ENCODE measurements at places on chromosomes 11 and 22.
A peak's percentile ranks its signal among the peaks of the same experiment; 100 is the strongest.

GRCh38 chr22:49923445-49923844 is 5.0 kb downstream of the CRELD2 start:
- DNase-seq: no peak

- no peak for DNase-seq
Observed at GRCh38 chr22:23518376-23519187, 61.5 kb downstream of the IGLL1 start.

DNA sequence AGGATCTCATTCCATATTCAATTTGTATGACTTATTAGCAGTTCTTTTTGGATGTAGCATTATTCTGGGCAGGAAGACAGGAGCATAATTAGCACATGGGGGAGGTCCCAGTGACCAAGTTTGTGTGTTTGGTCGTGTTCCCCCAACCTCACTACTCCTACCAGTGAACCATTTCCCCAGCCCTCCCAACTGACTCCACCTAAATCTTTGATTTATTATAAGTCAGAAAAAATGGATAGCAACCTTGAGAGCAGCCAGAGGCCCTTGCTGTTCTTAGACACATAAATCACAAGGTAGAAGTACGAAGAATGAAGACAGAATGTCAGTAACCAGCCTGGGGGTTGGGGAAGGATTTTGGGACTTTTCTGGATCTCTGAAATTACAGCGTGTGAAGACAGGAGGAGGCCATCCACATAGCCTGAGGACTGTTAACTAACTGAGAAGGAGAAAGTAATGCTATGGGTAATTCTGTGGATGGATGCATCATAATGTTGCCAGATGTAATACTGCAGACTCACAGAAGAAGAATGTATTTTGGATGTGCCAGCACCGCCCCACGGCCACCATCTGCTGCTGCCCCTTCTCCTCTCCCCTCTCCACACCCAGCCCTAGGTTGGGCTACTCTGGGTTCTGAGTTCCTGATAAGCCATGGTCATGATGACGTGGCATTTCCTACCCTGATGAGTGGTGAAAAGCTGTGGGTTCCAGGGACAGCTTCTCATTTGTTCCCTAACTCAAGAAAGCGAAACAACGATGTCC is 124.3 kb upstream of the TTC12 start:
- no peak for DNase-seq

GRCh38 chr11:8886322-8886721 is 24.7 kb upstream of the AKIP1 start:
- no peak for DNase-seq

GRCh38 chr11:111330234-111330893 is 32.0 kb downstream of the POU2AF3 start:
- no peak for DNase-seq

- DNase-seq: no peak
Observed at GRCh38 chr11:36558571-36559413, 9.0 kb upstream of the RAG1 start.

DNA sequence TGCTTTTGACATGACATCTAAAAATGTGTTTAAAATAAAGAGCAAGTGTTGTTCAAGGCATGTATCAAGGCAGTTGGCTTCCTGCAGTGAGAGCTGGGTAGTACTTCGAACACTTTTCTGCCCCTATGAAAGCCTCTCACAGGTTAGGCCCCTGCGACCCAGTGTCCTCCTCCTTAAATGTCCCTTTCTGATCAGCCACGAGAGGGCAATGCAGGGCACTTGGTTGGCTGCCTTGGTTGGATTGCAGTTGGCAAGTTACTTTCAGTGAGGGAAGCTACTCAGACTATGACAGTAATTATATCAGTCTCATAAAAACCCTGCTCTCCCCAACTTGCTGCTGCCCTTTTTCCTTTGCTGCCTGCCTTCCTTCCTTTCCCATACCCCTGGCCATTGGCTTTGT is 743.8 kb downstream of the NTM start:
- peak; percentile 31 for DNase-seq

GRCh38 chr11:105220121-105220520 is 80.6 kb upstream of the CARD18 start:
- DNase-seq: no peak

DNA sequence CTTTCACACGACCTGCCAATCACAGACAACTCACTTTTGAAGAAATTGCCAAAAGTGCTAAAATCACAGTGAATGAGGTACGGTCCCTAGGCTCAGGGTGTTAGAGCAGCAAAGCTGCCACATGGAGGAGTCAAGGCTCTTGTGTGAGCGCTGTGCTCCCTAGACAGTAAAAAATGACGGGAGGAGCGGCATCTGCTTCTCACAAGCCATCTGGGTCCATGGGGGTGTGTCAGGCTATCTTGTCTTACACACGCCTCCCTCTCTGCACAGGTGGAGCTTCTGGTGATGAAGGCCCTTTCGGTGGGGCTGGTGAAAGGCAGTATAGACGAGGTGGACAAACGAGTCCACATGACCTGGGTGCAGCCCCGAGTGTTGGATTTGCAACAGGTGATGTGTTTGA is 14.8 kb downstream of the PSMD13 start:
- no peak for DNase-seq

DNA sequence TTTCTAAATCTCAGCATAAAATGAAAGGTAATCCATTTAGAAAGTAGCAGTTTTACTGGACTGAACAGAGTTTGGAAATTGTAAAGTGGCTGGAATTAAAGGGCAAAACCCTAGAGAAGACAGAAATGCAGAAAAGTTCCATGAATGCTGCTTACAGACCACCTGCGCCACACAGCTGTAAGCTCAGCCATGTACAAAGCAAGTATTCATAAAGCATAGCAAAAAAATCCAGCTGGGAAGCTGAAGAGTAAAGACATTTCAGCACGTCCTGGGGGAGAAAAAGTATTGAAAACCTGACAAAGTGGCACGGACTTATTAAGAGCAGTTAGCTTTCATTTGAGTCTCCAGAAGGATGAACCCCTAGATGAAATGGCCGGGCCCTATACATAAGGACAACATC is 220.1 kb upstream of the CNTN5 start:
- no peak for DNase-seq

GRCh38 chr11:128496692-128497060 is 90.7 kb downstream of the ETS1 start:
- DNase-seq: no peak

- no peak for DNase-seq
Observed at GRCh38 chr11:18608376-18608775, 8.8 kb downstream of the MISFA start.

GRCh38 chr11:65290448-65291165 is 24.1 kb upstream of the CDC42EP2 start:
- peak; percentile 52 for DNase-seq

DNA sequence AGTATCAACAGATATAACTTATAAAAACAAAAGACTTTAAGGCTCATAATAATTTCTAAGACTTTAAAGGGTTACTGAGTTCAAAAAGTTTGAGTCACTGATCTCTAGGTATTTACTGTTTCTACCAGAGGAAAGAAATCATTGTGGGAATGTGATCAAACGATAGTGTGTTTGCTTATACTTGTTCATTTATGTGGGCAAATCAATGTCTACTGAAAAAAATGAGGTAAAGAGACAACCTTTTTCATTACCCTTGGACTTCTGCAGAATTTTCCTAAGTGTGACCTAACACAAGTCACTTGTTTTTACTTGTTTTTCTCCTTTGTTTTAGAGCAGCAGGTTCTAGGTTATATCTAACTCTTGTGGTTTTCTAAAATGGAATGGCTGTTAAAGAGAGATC is 65.4 kb downstream of the PRR5L start:
- DNase-seq: no peak

DNA sequence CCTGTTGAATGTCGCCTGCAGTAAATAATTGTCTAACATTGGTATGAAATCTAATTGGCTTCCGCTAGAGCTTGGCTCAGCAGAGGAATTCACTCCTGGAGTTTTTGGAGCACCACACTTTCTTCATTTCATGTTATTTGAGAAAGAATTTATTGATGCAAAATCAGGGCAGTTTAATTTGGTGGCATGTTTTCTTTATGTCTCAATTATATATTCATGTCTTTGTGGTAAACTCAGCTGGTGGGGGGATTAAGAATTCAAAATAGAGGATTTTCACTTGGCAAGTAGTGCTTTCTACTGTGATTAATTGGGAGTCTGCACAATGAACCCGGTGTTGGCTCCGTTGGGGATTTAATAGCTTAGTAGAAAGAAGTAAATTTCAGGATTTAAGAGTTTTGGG is 784.4 kb downstream of the NTM start:
- no peak for DNase-seq

DNA sequence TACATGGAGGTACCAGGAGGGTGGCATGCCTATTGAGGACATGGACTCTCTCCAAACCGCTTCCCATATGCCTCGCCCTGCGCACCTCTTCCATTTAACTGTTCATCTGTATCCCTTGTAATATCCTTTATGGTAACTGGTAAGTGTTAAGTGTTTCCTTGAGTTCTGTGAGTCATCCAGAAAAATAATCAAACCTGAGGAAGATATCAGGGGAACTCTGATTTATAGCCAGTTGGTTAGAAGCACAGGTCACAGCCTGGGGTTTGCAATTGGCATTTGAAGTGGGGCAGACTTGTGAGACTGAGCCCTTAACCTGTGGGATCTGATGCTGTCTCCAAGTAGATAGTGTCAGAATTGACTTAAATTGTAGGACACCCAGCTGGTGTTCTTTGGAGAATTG is 27.6 kb upstream of the CAT start:
- DNase-seq: no peak

DNA sequence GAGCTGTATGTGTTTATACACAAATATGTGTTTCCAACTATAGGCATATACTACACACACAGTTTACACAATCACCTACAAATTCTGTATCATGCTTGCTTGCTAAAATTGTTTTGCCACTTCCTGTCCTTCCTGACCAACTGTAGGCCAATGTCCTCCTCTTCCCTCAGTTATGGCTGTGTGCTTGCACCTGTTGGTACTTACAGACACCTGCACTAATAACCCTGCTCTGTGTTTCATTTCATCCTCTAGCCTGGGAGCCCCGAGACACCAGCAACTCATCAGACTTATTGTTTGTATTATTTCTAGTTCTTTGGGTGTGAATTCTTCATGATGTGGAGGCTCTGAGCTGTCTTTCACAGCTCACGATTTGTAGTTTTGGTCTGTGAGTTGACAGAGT is 1.8 kb upstream of the NCF4 start:
- DNase-seq: no peak

GRCh38 chr11:43925932-43926505 is 16.4 kb upstream of the C11orf96 start:
- DNase-seq: no peak

DNA sequence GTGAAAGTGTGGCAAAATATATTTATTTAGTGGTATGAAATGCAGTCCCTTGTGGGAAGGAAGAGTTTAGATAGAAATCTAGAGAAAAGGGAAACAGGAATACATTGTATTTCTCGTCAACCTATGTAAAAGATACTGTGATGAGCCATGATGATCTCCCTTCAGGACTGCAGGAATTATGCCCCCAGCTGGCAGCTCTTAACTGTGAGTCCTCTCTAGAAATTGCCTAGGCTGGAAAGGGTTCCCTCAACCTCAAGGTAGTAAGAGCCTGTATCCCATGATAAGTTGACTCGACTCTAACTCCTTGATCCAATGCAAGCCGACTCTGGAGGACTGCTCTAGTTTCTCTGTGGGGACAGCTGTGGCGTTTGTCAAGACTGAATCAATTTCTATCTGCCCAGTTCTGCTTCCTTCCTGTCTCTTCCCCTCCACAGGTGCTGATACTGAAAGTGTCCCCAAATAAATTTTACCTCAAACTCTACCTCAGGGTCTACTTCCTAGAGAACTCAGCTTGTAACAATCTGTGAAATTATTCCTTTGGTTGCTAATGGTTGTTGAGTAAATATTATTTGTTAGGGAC is 897.3 kb downstream of the METTL15 start:
- no peak for DNase-seq

- no peak for DNase-seq
Observed at GRCh38 chr11:833114-833791, 501 bp downstream of the CD151 start.

DNA sequence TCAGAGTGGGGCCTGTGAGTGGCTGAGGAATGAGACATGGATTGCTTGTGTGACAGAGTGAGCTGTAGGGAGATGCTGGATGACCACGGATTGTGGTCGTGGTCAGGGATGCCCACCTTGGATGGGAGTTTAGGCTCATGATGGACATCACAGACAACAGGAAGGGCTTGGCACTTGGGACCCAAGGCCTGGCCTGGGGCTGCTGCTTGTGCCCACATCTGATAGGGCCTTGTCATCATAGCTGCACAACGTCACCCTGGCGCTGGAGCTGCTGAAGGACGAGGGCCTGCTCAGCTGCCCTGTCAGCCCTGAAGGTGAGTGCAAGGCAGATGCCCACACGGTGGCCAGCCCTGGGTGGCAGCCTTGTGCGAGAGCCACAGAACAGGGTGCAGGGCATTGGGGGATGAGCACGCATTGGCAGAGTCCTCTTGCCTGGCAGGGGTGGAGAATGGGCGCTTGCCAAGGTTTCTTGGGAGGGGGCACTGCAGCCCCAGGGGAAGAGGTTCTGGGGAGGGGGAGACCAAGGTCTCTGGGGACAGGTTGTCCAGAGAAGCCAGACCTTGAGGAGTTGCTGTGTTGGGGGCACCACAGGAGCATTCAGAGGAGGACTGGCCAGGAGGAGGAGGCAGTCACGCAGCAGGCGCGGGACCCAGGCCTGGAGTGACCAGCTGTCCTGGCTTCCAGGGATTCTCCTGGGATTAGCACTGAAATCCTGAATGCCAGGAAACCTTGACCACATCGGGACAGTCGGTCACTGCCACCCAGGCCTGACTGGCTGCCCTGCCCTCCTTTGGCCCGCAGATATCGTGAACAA is 25.0 kb downstream of the PARVG start:
- DNase-seq: no peak

GRCh38 chr11:115869780-115870431 is 365.7 kb upstream of the CADM1 start:
- no peak for DNase-seq

- no peak for DNase-seq
Observed at GRCh38 chr11:109706945-109707344, 285.0 kb downstream of the C11orf87 start.

DNA sequence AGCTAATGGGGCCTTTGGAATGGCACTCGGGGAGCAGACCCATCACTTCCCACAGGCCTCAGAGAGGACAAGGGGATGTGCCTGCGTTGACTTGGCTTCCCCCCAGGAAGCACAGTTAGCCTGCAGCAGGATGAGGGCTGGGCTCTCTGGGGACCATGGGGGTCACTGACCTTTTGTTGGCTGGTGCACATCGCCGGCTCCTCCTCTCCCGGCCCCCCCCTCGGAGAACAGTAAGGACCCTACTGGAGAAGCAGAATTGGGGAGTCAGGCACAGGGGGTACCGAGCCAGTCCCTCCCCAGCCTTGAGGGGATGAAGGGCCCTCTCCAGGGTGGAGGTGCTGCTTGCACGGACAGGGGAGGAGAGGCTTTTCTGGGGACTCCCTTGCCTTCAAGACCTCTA is 32.8 kb downstream of the NRXN2 start:
- DNase-seq: no peak

GRCh38 chr11:134464196-134464595 is 52.2 kb upstream of the B3GAT1 start:
- no peak for DNase-seq

- no peak for DNase-seq
Observed at GRCh38 chr11:36488096-36488495, 22.0 kb downstream of the TRAF6 start.

- DNase-seq: peak; percentile 85
Observed at GRCh38 chr11:46121301-46121723, at the start of gene PHF21A. TSS of gene PHF21A (minus strand) at chr11:46121454. CDS start at chr11:46084219, 37,235 bp downstream.

Measured in CMK (cell line).